ENCODE measurements at places on chromosomes 2 and 18.

DNA sequence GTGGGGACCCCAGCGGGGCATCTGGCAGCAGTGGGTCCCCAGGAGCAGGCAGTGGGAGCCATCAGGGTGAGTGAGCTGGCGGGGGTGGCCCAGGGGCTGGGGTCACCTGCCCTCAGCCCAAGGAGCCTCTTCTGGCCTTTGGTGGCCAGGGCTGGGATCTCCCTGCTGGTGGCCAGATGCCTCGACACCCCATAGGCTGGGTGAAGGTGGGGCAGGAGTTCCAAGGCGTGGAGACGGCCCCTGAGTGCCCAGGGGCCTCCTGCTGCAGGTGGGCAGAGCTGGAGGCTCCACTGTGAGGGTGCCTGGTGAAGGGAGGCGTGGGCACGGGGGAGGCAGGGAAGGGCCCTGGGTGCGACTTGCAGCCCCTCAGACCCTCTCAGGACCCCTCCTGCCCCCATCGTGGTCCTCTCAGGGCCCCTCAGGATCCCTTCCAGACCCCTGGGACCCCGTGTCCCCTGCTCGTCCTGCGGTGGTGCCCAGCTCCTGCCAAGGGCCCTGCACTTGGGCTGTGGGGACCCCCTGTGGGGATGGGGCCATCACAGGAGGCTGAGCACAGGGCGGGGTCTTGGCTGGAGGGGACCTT is 5.0 kb upstream of the GPR35 start:
- DNase-seq, result no peak

DNA sequence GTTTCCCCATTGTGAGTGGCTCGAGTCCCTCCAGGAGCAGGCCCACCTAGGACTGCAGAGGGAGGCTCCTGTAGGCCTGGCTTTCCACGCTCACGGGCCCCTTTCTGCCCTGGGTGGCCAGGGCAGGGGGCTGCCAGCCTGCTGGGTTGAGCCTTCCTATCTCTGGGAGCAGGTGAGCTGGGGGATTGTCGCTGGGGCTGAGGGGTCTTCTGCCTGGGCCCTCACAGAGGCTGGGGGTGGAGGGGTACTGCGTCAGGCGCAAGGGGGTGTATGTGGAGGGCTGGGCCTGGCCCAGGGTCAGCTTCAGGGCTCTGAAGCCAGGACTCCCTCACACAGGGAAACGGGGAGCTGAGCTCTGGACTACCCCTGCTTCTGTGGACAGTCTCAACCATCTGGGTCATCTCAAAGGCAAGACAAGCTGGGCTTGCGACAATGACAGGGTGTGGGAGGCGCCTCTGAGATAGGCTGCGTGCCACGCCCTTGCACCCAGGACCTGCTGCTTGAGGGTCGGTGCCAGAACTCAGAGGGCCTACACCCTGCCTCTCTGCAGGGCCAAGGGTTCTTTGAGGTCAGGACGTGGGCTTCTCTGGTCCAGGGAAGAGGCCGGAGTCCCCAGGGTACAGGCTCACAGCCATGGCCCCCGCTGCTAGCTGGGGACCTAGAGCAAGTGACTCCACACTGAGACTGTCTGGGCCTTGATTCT is 206.1 kb downstream of the TWIST2 start:
- no peak for DNase-seq

DNA sequence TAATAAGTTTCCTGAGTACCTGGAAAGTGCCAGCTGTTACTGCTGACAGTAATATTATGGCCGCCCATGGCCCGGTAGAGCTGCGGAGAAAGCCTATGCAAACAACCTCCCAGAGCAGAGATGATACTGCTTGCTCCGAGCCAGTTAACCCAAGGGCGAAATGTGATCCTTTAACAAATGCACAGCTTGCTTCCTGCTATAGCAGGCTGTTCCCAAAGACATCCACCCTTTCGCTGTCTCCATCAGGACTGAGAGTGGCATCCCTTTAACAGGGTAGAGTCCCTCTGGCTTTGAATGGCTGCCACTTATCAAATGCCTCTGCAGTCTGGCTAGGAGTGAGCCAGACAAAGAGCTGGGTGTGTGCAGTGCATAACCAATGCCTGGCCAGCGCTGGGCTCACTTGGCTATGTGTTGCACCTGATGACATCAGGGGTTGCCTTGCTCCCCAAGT is 69.7 kb upstream of the DAPL1 start:
- no peak for DNase-seq

GRCh38 chr2:235229236-235229635 is 264.6 kb upstream of the AGAP1 start:
- DNase-seq, result no peak

- DNase-seq, result no peak
Measured at GRCh38 chr2:5734859-5735520, 42.8 kb downstream of the SOX11 start.

- no peak for DNase-seq
Measured at GRCh38 chr2:98563394-98563793, 44.9 kb downstream of the COA5 start.

- DNase-seq, result no peak
Measured at GRCh38 chr2:69689466-69689865, 45.9 kb upstream of the AAK1 start.

DNA sequence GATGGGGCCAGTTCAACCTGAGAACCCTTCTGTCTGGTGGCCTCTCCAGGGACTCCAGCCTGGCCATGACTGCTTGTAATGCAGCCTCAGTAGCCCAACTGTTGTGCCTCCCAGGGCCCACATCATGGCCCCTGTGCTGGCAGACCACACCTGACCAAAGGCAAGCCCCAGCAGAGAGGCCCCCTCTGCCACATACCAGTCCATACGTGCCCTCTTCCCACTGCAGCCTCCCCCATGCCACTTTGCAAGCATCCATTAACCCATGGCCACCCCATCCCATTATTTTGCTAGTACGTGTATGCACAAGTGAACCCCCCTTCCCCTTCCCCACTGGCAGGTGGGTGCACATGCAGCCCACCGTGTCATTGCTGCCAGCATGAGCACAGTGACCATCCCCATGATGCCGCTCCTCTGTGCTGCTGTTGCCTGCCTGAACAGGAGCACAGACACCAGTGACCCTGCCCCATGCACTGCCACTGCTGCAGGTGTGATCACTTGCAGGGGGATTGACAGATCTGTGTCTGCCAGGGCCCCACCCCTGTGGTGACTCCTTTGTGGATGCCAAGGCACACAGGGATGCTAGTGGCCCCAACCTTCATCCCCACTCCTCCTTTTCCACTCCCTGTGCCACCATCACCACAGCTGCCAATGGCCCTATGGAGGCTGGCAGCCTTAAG is 330.0 kb upstream of the DSEL start:
- no peak for DNase-seq

DNA sequence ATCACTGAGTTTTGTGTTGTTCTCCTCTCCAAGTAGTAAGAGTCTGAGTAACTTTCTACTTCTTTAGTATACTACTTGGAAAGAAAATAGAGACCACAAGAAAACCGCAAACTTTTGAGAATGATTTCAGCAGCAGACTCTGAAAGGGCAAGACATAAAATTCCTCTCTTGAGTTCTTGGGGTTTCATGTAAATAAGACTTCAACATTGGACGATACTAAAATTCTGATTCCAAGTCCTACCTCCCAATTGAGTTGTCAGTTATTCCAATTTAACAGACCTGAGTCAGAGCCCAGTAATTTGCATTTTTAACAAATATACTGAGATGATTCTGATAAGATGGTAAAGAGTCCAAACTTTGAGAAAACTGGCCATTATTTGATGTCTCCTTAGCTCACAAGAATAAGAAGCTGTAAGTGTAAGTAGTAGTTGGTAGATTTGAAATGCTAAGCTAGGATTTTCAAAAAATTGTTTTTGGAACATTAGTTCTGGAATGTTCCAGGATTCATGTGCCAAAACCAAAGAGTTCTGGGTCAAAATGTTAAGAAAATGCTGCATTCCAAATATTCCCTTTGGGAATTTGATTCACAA is 261.6 kb upstream of the SPOPL start:
- no peak for DNase-seq

- no peak for DNase-seq
Measured at GRCh38 chr2:109702250-109702985, 88.3 kb downstream of the SOWAHC start.

GRCh38 chr2:105446501-105446900 is 47.6 kb upstream of the FHL2 start:
- no peak for DNase-seq

DNA sequence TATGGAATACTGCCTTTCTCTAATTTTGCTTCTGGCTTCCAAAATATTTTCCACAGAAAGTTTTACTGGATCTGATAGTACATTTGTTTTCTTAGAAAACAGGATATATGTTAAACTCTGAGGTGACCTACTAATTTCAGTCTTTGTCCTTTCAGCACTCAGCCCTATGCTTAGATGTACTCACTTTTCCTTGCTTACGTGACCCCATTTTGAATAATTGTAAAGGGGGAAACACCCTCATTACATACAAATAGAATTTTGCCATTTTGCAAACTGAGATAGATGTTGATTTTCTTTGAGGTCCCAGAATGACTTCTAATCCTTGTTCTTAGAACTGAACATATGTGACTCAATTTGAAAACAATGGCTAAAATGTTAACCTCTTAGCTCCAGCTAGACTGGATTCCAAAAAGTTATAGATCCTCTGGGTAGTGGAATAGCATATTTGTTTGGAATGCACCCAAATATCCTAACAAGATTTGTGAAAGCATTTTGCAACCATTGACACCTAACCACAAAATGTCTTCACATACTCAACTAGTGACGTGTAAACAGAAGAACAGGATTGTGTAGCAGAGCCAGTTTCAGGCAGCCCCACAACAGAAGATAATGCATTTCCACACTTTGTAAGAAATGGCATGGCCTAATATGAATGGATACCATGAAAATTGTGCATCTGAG is 44.8 kb upstream of the EHBP1 start:
- DNase-seq, result peak; percentile 10

- DNase-seq, result no peak
Measured at GRCh38 chr2:239146011-239146641, 254.7 kb downstream of the HDAC4 start.

DNA sequence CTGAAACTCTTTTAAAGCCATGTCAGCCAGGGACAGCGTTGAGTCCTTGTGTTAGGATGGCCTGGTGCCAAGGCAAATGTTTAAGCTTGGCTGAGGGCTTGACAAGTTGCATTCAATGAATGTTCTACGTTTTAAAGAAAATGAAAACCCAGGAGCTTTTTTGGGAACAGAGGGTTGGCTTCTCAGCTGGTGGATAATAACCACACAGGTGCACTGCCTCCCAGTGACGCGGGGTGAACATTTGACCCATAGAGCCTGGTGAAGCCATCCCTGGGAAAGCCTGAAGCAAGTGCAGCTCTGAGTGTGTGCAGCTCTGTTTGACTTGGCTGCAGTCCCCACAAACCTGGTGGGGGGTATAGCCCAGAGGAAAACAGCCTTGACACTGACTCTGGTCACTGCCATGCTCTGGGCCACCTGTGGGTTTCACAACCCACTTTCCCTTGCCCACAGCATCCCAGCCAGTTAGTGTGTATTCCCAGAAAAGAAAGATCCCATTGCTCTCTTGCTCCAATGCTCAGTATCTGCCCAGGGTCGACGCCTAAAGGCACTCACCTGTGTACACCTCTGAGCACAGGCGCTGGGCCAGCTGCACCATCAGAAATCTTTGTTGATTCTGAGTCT is 874.9 kb downstream of the RNF144A start:
- no peak for DNase-seq

GRCh38 chr2:231601356-231602229 is 8.9 kb downstream of the TEX44 start:
- peak; percentile 69 for DNase-seq

- no peak for DNase-seq
Measured at GRCh38 chr2:96243843-96244242, 22.0 kb downstream of the TMEM127 start.

GRCh38 chr2:231189571-231190495 is 8.6 kb upstream of the ARMC9 start:
- no peak for DNase-seq

- DNase-seq, result no peak
Measured at GRCh38 chr2:288758-289361, 969 bp upstream of the ALKAL2 start.

GRCh38 chr2:236046715-236047114 is 121.5 kb downstream of the GBX2 start:
- DNase-seq, result no peak

DNA sequence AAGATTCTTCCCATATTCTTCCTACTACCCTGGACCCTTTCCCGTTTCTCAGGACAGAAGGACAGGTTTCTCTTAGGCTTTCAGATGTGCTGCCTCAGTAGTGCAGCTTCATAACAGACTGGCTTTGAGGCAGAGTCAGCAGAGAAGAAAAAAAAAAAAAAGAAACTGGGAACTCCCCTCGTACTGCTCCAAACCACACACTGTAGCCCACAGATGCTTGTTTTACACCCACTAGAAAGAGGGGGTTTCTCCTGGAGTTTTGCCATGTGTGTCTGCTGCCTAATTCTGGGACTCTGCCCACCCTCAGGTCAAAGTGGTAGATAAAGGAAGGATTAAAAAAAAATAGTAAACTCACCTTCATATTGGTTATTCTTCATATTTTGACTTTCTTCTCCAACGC is 95.9 kb downstream of the NCOA1 start:
- no peak for DNase-seq

- DNase-seq, result no peak
Measured at GRCh38 chr18:7892556-7892955, 325.4 kb downstream of the PTPRM start.

GRCh38 chr2:167331636-167332232 is 443.5 kb downstream of the XIRP2 start:
- DNase-seq, result no peak

DNA sequence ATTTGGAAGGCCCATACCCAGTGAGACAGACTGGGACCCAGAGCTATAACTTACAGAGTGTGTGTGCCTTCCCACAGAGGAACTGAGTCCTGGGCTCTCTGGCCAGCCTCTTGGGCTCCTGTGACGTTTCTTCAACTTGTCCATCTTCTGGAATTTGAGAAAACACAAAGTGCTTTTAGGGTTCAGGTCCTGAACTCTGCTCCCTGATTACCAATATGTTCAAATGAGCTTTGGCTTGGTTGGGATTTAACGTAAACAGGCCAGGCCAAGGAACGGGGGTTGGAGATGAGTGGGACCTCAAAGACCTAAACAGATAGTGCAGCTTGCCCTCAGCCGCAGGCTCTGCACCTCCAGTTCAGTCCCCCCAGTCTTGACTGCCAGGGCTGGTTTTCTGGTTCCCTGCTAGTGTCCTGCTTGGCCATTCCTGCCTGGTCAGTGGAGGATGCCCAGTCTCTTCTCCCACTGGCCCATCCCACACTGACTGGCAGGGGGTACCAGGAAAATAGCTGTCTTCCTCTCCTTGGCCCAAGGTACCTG is 44.9 kb downstream of the TMEM17 start:
- no peak for DNase-seq

- DNase-seq, result no peak
Measured at GRCh38 chr2:164739966-164740365, 101.7 kb downstream of the COBLL1 start.

- no peak for DNase-seq
Measured at GRCh38 chr18:29060349-29060748, 883.4 kb upstream of the CDH2 start.

GRCh38 chr2:234412726-234413125 is 84.2 kb downstream of the ARL4C start:
- DNase-seq, result no peak

All from AML-193 (cell line).